ENCODE measurements at places on chromosomes 3 and 15.
A peak's percentile ranks its signal among the peaks of the same experiment; 100 is the strongest.

GRCh38 chr3:181712553-181713279, 991 bp downstream of the SOX2 start:
- no peak for DNase-seq

DNA sequence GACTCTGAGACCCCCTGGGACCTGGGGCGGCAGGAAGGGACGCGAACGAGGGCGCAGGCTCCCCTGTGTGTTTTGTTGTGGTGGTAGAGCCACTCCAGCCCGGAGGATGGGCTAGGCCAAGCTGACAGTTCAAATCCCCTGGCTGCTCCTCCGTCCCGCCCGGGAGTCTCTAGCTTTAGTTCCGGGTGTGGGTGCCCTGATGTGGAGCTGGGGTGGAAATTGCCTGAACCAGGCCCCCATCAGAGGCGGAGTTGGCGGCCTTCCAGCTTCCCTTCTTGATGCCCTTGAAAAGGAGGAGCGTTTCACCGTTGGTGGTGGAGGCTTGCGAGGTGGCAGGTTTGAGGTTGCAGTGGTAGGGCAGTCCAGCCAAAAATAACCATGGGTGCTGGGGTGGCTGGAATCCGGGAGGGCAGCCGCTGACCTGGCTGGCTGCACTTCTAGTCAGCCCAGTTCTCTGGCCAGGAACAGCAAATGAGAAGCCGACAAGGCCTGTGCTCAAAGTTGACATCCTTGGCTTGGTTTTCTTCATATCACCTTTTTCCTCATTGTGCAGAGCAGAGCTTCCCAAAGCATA, 817 bp downstream of the CLK3 start:
- DNase-seq, result no peak

- no peak for DNase-seq
Observed at GRCh38 chr3:78741066-78741645, 1026.6 kb downstream of the ROBO1 start.

GRCh38 chr3:16203671-16204629, 29.5 kb downstream of the GALNT15 start:
- DNase-seq, result no peak

DNA sequence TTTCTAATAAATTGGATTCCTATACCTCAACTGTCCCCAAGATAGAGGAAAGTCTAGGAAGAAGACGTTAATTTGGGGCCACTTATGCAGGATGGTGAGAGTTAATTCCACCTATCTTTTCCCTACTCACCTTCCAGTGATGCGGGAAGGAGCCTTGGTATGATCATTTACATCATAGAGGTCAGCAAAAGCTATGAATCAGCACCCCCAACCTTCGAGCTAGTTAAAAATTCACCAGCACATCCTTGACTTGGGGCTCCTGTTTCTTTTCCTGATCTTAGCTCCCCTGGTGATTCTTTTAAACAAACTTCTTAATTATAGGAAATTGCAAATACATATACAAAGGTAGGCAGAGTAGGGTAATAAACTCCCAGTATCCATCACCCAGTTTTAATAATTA, 366.6 kb downstream of the SOX2 start:
- DNase-seq, result no peak

GRCh38 chr3:40800343-40800742, 275.6 kb downstream of the ZNF621 start:
- peak; percentile 81 for DNase-seq

GRCh38 chr15:37112971-37113670, 12.8 kb upstream of the MEIS2 start:
- no peak for DNase-seq

DNA sequence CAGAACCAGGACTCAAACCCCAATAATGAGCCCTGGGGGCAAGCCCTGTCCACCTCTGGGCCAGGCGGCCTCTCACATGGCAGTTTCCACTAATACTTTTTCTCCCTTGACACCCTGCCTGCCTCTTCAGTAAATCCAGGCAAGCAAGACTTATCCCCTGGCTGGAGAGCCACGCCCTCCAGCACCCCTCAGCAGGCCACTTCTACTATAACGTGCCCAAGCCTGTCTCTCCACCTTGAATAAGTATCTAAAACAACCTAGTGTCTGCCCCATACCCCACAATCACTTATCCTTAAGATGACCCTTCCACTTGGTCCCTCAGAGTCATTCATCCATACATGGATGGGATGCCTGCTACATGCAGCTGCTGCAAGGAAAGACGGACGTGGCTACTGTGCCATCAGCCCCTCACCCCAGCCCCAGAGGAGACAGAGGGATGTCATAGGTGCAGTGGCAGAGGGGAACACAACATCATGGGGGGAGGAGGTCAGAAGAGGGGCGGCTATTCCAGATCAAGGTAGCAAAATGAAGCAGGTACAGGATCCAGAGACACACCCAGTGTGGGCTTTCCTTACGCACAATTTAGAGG, 63.4 kb downstream of the LRIG1 start:
- no peak for DNase-seq

GRCh38 chr3:45590256-45590655, 4.3 kb upstream of the LIMD1 start:
- DNase-seq, result no peak

- DNase-seq, result peak; percentile 45
Observed at GRCh38 chr15:57165992-57166391, 210.3 kb upstream of the CGNL1 start.

- DNase-seq, result no peak
Observed at GRCh38 chr3:195119461-195120266, 151.3 kb downstream of the XXYLT1 start.

DNA sequence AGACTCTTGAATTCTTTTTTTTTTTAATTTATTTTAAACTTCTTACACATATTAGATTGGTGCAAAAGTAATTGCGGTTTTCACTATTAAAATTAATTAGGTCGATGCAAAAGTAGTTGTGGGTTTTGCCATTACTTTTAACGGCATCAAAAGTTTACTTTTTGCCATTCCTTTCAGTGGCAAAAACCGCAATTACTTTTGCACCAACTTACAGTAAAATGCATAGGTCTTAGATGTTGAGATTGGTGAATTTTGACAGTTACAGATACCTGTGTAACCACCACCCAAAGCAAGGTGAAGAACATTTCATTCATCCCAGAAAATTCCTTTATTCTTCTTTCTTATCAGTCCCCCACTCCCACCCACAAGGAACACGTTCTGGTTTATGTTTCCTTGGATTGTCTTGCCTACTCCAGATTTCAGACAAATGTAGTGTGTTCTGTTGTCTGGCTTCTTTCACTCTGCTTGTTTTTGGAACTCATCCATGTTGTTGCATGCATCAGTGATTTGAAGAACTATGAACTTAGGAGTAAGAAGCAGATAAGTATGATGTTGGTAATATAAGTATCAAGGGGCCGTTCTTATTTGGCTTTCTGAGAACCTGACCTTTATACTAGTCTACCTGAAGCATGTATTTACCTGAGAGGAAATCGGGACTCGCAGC, 198.4 kb upstream of the UBE2E1 start:
- DNase-seq, result no peak

DNA sequence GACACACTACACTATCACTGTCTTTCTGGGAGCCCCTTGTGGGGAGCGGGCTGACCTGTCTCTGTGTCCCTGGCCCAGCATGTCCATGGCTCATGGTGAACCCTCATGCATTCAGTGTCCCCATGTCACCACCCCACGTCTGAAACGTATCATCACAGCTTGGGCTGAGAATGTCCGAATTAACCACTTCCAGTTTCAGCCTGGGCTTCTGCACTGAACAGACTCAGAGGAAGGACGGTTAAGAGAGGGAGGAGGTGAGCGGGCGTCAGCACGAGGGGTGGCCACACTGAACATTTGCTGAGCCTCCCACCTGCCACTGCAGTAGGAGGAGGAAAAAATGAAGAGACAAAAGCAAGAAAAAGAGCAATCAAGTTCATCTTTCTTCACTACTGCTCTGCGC, 30.5 kb downstream of the ATP2B2 start:
- no peak for DNase-seq

Measured in SW 1271 (cell line).